ENCODE measurements at places on chromosomes 7 and 10.

DNA sequence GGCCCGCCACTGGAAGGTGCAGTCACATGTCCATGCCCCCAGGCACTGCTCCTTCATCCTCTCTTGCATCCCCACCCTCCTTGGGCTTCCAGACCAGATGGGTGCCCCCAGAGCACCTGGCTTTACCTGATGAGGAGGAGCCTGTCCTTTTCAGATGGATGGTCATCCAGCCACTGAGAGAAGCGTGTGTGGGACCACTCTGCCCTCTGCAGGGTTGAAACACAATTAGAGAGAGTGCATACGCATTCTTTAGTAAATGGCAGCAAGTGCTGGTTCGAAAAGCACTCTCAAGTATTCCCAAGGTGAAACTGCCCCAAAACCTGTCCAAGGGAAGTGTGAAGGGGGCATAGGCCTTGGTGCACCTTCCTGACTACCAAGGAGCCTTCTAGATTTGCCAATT lies 41.6 kb downstream of the HBP1 start:
- no peak for DNase-seq

- no peak for DNase-seq
These were observed 297.7 kb downstream of the CCDC3 start for GRCh38 chr10:12703813-12704212.

DNA sequence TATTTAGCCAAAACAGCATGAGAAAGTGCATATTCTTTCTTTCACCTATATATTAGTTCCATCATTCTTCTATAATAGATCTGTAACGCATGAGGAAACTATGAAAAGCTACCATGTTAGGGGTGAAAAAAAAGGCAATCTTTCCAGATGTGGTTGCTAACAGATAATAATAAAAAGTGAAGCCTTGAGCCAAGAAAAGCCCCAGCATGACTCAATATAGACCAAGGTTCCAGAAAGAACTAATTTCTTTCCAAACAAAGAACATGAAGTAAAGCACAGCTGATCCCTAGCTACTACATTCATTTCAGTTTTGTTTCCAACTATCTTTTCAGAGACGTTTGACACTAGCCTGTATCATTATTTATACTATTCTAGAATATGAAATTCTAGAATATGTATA lies 16.4 kb downstream of the ARL4A start:
- no peak for DNase-seq

- peak; percentile 96 for DNase-seq
These were observed 37.6 kb upstream of the SVOPL start for GRCh38 chr7:138738551-138739335.

GRCh38 chr10:132058111-132058745 lies 7.5 kb upstream of the JAKMIP3 start:
- DNase-seq = no peak

- DNase-seq = no peak
These were observed 24.5 kb downstream of the ADRB1 start for GRCh38 chr10:114068054-114068707.

DNA sequence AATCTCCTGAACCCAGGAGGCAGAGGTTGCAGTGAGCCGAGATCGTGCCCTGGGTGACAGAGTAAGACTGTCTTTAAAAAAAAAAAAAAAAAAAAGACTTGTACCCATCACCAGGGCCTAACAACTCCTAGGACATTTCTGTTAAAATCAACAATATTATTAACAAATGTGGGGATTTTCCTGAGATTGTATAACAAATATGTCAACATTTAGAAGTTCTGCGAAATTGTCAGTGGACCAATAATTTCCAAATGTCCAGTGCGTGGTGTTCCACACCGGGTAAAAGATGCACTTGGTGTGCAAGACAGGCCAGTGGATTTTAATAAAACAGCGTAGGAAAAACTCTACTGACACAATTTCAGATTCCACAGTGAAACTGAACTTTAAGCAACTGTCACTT lies 71.1 kb downstream of the TNS3 start:
- DNase-seq = no peak

DNA sequence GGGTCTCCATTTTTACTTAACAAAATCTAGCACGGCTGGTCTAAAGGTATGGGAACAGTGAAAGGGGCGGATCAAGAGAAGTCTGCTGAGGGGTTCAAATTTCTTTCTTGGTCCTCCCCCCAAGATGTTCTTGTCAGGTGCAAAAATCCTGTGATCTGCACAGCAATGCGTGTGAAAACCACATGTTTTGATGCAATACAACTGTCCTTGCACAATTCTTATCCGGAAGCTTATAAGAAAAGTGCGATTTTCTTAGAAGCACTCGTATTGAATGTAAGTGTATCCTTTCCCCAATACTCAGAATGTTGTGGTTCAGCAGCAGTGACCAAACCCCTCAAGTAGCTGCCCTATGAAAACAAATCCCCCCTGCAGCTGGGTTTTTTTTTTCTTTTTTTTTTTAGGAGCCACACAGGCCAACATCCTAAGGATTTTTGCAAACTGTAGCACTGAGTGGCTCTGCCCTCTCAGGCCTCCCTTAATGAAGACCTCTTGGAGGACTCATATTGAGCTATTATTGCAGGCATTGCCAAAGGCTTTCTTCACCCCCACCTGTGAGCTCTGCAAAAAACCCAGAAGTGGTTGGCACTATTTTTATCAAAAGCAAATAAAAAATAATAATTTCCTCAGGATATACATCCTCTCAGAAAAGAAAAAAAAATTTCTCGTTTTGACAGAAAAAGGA lies 151.9 kb upstream of the ITGB1 start:
- no peak for DNase-seq

DNA sequence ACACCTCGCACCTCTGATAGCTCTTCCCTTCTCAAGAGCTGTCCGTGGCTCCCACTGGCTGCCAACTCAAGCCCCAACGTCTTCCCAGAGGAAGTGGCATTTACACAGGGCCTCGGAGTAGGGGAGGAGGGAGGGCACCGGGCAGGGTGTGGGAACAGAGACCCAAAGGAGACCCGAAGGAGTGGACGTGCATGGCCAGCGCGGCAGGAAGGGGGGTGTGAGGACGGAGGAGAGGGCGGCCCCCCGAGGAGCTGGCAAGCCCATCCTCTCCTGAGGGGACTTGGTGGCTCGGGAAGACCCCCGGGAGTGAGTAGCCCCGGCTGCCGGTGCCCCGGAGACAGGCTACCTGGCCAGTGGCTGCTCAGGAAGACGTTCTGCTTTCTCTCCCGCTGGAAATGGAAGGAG lies 85.9 kb downstream of the FOXL3 start:
- no peak for DNase-seq

GRCh38 chr10:27285093-27285492 lies 44.5 kb upstream of the ACBD5 start:
- no peak for DNase-seq

- DNase-seq = no peak
These were observed 19.7 kb upstream of the CCDC6 start for GRCh38 chr10:59926086-59926485.

DNA sequence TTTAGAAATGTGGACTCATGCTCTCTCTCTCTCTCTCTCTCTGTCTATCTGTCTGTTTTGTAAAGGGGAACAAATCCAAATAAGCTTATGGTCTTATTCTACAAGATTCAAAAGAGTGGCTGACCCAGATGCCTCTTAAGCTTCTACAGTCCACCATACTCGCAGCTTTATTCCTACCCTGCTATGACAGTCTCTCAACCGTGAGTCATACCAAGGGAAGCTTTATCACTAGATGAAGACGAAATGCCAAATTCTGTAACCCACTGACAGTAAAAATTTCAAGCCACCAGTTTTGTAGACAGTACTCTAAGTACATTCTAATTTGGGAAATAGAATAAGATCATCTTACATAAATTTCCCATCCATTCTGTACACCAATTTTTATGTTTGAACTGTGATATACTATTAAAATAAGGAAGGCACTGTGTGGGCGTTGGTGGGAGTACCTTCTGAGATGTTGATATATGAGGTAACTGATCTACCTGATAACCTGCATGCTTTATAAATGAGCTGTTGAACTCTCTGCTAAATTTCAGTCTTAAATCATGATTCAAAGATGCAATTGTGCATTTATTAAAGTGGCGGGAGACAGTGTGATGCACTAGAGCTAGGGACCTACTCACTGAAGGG lies 153.2 kb downstream of the KLF6 start:
- DNase-seq = no peak

DNA sequence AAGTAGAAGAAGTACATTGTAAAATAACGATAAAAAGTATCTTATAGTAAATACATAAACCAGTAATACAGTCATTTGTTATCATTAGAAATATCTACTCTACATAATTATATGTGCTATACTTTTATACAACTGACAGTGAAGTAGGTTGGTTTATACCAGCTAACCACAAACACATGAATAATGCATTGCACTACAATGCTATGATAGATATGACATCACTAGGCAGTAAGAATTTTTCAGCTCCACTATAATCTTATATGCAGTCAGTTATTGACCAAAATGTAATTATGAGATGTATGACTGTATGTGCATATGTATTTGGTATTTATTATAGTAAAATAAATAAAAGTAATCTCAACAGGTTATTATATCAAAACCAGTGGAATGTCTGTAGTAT lies 23.4 kb upstream of the SGCE start:
- no peak for DNase-seq

- peak; percentile 93 for DNase-seq
These were observed 4.0 kb upstream of the LFNG start for GRCh38 chr7:2515424-2516193.

DNA sequence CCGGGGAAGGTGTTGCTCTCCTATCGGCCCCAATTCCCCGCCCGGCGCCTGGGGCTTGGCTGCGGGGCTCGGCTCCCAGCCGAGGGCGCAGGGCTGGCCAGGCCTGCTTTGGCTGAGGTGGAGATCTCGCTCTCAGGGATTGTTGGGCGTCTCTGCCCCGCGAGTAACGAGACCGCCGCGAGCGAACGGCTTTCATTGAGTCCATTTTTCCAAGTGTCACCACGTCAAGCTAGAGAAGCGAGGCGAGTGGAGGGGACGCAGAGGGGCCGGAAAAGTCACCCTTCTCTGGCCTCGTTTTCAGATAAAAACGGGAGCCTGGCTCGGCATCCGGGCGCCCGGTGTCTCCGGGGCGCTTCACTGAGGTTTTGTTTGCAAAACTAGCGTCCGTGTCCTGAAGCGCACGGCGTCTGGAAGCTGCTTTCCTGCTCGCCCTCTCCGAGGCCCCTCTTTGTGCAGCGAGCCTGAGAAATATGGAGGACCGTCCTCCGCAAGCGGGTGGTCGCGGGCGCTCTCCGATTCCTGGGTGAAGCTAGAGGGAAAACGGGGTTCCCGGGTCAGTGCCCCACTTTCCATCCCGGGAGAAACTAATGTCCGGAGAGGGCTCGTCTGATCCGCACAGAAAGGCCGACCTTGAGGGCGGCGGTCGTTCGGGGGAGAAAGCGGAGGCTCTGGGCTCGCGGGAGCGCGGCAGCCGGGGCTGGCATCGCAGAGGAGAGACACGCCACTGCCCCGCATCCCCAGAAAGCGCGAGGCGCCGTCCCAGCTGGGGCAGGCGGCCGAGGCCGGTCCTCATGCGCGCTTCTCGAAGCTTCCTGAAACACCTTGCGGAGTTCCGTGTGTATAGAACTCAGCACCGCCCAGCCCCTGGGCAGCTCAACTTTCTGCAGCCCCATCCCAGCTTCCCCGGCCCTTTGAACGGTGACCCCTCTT lies 3.5 kb upstream of the EN2 start:
- peak; percentile 50 for DNase-seq

- DNase-seq = no peak
These were observed 31.6 kb downstream of the CCDC3 start for GRCh38 chr10:12969951-12970350.

- DNase-seq = peak; percentile 73
These were observed 384 bp upstream of the TMEM229A start for GRCh38 chr7:124033095-124033806.

- DNase-seq = peak; percentile 69
These were observed 925.1 kb upstream of the CELF2 start for GRCh38 chr10:10092581-10092980.

- no peak for DNase-seq
These were observed 5.4 kb downstream of the NYAP1 start for GRCh38 chr7:100489121-100489520.

GRCh38 chr7:123635551-123636359 lies 19.9 kb upstream of the LMOD2 start:
- peak; percentile 39 for DNase-seq

DNA sequence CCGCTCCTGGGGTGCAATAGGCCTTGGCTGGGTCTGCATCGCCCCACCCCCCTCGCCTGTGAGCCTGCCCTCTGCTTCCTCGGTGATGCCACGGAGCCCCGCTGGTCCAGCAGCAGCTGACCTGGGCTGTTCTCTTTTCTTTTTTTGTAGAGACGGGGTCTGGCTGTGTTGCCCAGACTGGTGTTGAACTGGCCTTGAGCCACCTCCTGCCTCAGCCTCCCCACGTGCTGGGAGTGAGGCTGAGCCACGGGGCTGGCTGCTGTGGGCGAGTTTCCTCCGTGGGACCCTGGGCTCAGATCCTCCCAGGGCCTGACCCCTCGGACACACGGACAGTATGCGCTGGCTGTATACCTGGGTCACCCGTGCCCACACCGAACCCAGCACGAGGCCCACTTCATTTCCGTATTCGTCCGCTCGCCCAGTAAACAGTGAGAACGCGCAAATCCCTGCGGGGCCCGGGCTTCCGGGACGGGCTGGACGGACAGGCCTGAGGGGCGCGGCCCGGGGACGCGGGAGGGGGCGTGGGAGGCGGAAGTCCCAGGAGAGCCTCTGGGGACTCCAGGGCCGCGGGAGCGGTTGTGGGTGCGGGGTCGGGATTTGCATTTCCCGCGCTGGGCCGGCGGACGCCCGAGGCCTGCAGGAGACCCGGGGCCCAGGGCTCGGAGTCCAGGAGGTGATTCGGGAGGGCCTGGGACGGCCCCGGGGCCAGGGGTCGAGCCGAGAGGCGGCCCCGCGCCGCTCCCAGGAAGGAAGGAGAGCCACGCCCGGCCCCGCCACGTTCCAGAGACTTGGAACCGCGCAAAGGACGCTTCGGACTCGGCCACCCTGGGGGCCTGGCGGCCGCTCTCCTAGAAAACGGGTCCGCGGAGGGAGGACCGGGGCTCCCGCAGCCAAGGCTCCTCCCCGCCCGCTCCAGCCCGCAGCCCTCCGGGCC lies 57.7 kb upstream of the DNAJB6 start:
- DNase-seq = peak; percentile 17

DNA sequence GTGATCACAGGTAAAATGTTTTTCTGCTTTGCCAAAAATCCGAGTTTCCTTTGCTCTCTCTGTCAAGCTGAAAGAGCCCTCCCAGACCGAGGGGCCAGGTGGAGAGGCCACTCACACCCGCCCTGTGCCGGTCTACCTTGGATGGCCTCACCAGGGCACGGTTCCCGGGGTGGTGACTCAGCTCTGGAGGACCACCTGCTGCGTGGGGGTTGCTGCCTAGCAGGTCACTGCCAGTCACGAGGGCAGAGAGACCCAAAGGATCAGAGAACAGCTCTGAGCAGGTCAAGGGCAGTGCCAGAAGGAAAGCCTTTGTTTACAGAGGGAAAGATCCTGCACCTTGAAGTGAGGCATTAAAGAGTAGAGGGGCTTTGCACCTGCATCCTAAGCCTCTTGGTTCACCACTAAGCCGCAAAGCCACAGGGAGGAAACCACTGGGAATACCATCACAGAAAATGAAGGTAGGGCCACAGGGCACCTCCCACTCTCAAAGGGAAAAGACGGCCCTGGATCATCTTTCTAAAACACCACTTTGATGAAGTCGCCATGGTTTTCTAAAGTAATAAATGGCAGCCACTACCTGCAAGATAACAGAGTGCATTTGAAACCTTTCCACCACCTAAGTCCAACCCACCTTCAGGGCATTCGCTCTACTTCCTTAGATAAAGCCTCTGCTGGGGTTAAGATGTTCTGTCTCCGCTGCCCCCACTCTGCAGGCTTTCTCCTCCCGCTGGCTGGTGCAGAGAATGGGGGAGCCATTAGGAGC lies 160.3 kb upstream of the KLF14 start:
- DNase-seq = no peak

GRCh38 chr10:95963202-95963990 lies 55.6 kb downstream of the CC2D2B start:
- no peak for DNase-seq

GRCh38 chr10:24989867-24990266 lies 26.1 kb downstream of the ENKUR start:
- peak; percentile 48 for DNase-seq

Data from tongue (tissue), 3 donors.